ENCODE measurements at places on chromosomes 16 and 17. TPM values are rescaled to one million over a fixed set of nuclear protein-coding genes. Genes with fewer than 3 reads are reported as not detected.

GRCh38 chr17:44530896-44531418, 26.3 kb upstream of the FZD2 start:
- peaks cover 5% of the 10 kb centered on the region for H3K4me1 ChIP-seq
- no peak overlapping the region for H3K4me3 ChIP-seq
- DNase-seq = no peak
- no peak overlapping the region for H3K27ac ChIP-seq
- H3K36me3 ChIP-seq = no peaks in the 10 kb centered on the region

DNA sequence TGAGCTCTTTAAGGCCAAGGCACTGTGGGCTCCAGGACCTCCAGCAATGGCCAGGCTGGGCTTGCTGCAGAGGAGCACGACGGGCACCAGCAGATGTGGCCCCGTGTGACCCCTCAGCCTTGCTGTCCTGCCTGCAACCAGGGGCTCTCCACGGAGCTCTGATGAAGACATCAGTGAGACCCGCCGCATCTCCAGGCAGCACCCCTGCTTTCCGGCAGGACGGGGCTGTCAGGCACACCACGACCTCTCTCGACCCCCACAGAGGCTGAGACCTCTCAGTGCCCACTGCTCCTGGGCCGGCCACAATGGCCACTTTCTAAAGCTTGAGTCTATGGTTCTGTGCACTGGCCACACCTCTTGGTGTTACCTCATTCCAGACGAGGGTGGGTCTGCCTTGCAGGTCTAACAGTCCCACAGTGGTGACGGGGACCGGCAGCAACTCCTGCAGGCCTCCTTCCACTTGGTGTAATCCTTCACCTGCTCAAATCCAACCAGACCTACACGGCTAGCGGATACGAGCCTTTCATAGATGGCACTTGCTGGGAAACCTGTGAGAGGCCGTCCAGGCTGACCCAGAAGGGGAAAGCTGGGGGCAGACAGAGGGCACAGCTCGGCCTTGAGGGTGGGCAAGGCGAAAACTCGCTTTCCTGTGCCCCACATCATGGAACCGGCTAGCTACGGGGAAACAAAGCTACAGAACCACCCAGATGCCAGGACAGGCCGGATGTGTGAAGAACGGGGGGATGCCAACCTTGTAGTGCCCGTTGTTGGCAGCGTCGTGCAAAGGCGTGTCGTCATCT, 70.5 kb downstream of the ZNF778 start:
- H3K27ac ChIP-seq = no peak overlapping the region
- no peak overlapping the region for H3K4me3 ChIP-seq
- H3K4me1 ChIP-seq = no peaks in the 10 kb centered on the region

DNA sequence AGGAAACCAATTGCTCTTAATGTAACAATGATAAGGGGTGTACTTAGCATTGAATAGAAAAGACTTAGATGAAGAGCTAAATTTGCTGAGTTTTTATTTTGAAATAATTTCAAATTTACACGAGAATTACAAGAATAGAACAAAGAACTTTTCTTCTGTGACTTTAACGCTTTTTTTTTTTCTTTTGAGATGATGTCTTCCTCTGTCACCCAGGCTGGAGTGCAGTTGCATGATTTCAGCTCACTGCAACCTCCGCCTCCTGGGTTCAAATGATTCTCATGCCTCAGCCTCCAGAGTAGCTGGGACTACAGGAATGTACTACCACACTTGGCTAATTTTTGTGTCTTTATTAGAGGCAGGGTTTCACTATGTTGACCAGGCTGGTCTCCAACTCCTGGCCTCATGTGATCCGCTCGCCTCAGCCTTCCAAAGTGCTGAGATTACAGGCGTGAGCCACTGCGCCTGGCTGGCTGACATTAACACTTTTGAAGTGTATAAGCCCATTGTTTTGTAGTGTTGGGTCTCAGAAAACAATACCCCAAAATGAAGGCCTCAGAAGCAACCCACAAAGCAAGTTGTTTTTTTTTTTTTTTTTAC, 2.1 kb downstream of the TEN1 start:
- no peaks in the 10 kb centered on the region for H3K27me3 ChIP-seq
- DNase-seq = no peak
- H3K36me3 ChIP-seq = no peaks in the 10 kb centered on the region
- no peak overlapping the region for H3K4me3 ChIP-seq
- peak overlapping the region; percentile 97 for H3K27ac ChIP-seq

DNA sequence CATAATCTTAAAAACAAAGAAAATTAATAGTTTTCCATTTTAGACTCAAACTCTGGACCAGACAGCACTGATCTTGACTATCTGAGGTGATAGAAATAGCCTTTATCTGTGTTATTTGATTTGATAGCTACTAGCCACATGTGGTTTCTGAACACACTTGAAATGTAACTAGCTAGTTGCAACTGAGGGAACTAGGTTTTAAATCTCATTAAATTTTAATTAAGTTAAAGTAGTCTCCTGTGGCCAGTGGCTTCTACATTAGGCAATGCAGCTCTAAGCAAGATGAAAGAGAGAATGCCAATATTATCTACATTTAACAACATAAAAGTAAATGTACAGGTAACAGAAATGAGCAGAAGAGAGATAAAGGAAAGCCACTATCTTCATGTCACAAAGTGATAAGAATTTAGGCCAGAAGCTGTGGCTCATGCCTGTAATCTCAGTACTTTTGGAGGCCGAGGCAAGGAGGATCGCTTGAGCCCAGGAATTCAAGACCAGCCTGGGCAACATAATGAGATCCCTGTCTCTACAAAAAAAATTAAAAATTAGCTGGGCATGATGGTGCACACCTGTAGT, 11.2 kb upstream of the SPN start:
- no peaks in the 10 kb centered on the region for H3K36me3 ChIP-seq
- no peak for DNase-seq
- H3K4me3 ChIP-seq = no peak overlapping the region

DNA sequence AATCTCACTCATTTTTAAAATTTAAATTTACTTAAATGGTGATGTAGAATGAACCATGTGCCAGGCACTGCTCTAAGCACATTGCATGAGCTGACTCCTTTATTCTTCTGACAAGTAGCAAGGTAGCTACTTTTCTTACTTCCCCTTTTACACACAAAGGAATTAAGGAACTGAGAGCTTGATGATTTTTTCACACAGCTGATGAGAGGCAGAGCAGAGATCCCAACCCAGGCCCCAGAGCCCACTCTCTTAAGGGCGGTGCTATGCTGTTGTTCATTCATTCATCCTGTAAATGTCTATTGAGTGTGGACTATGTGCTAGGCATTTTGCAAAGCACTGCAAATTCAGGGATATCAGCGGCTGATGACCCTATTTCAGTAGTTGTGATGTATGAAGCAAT, 17.9 kb downstream of the SEC14L5 start:
- DNase-seq = no peak
- H3K27me3 ChIP-seq = no peaks in the 10 kb centered on the region
- H3K4me3 ChIP-seq = no peak overlapping the region
- no peaks in the 10 kb centered on the region for H3K36me3 ChIP-seq
- peaks cover 16% of the 10 kb centered on the region for H3K4me1 ChIP-seq

DNA sequence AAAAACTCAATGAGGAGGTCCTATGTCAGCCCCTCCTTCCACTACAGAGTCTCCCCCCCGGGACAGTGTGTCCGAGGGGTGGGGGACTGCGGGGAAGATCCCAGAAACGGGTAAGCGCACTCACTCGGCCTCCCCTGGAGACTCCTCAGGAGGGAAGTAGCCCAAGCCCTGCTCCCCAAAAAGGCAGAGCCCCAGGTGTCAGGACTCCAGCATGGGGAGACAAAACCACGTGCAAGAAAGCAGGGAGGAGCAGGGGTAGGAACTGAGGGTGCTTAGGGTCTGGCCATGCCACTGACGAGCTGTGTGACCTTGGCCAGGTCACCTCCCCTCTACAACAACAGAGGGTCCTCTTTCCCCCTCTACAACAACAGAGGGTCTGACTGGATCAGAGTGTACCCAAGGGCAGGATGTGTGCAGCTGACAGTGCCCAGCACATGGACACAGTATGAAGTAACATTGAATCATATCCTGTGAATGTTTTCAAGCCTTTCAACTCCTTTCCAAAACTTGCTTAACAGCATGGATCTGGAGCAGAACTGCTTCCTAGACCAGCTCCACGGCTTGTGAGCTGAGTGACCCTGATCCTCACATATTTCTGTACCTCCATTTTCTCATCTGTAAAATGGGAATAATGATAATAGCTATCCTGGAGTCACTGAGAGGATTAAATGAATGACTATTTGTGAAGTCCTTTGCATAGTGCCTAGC, 2.1 kb upstream of the NAGS start:
- H3K27ac ChIP-seq = no peak overlapping the region
- H3K36me3 ChIP-seq = no peaks in the 10 kb centered on the region
- H3K27me3 ChIP-seq = peaks cover 20% of the 10 kb centered on the region
- DNase-seq = no peak
- H3K4me1 ChIP-seq = peaks cover 12% of the 10 kb centered on the region

Gene HEATR9
- total RNA-seq = not detected

- DNase-seq = no peak
- no peak overlapping the region for H3K27ac ChIP-seq
- H3K36me3 ChIP-seq = no peaks in the 10 kb centered on the region
- peaks cover 4% of the 10 kb centered on the region for H3K4me1 ChIP-seq
- H3K4me3 ChIP-seq = no peak overlapping the region
Observed at GRCh38 chr16:3042376-3042775, 4.0 kb upstream of the MMP25 start.

Gene CTRB2
- total RNA-seq = 1.5 TPM
